Activated CD4-positive, alpha-beta T cell treated with anti-CD3 and anti-CD28 coated beads for 4 hours (primary cell): ENCODE measurements at places on chromosomes 16 and 17.

- DNase-seq: no peak
These were observed 309.0 kb upstream of the MAF start for GRCh38 chr16:79909571-79909970.

- DNase-seq: no peak
These were observed 101.4 kb downstream of the CACNG3 start for GRCh38 chr16:24357511-24357910.

GRCh38 chr17:66673668-66674276 is 161.1 kb upstream of the CACNG5 start:
- DNase-seq: peak; percentile 64

GRCh38 chr16:60811051-60811608 is 1225.1 kb downstream of the CDH8 start:
- no peak for DNase-seq

DNA sequence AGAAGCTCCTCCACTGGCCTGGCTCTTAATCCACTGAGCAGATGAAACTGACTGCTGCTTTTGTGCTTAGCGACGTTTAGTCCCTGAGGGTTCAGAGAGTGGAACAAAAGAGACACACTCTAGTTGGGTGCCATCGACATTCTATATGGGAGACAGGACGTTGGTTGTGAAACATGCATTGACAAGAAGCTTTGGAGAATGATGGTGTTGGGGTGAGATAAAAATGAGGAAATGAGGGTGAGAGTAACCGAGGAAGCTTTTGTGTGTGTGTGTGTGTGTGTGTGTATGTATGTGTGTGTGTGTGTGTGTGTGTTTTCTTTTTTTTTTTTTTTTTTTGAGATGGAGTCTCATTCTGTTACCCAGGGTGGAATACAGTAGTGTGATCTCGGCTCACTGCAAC is 89.5 kb downstream of the ABCC1 start:
- no peak for DNase-seq

DNA sequence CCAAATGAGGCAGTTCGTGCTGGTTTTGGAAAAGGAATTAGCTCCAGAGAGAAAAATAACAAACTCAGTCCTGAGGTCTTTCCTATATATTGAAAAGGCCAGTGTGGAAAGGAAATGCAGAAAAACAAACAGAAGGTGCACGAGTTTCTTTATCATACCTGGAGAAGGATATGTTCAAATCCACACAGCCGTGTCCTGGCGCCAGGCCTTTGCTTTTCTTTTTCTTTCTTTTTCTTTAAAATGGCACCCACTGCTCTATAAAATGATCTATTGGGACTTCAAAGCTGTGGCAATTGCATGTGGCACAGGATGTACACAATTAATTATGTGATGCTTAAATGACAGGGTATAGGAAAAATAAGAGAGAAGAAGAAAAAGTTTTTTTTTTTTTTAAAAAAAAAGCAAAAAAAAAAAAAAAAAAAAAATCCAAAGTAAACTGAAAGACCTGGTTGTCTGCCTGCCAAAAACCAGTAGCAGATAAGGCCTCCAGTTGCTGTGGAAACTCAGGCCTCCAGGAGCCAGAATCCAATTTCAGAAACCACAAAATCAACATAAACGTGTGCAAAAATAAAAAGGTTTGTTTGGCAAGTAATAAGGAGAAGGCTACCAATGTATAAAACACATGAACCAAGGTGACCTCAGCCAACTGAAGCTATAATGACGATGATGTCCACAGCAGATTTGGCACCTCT is 957.6 kb upstream of the SOX9 start:
- no peak for DNase-seq

DNA sequence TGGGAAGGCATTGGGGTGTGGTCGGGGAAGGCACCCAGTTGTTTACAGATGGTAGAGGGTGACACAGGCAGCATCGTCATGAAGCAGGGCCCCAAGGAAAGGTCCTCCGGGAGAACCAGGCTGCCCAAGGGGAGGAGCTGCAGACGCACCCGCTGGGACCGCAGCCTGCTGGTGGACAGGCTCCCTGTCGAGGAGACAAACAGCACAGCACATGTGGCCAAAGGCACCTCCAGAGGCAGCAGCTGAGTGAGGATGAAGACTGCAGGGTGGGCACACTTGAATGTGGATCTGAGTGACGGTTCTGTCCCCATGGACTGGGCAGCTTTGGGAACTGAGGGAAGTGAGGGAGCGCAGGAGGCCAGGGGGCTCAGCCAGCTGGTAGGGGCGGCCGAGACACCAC is 12.4 kb downstream of the CHMP1A start:
- DNase-seq: no peak

GRCh38 chr17:60766778-60767190 is 89.1 kb downstream of the BCAS3 start:
- DNase-seq: no peak

DNA sequence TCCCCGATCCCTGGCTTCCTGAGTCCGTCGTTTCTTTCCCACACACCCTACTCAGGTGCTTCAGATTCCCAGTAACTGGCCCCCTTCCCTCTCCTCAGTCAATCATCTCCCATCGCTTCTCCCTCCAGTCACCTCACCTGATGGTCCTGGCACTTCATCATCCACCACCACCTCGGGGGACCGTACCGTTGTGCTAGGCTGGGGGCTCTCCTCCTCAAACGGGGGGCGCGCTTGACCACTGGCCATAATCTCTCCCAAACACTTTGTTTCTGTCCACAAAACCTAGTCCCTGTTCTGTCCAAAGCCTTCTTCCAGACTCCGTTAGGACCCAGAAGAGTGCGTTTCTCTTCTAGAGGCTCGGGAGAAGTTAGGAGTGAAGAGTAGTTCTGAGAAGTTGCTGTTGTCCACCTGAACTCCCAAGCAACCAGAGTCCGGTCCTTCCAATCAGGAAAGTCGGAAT is at the start of gene SPDYE4:
Gene SPDYE4 (minus strand): TSS at position 410 of the 460 bp plus-strand sequence. CDS start 164 bp downstream, at position 246.
- DNase-seq: no peak

- DNase-seq: peak; percentile 82
These were observed at the start of gene CLCN7 for GRCh38 chr16:1474796-1475551. Gene CLCN7, minus strand, starts transcription at chr16:1475028. Its CDS starts 54 bp downstream, at chr16:1474974.

DNA sequence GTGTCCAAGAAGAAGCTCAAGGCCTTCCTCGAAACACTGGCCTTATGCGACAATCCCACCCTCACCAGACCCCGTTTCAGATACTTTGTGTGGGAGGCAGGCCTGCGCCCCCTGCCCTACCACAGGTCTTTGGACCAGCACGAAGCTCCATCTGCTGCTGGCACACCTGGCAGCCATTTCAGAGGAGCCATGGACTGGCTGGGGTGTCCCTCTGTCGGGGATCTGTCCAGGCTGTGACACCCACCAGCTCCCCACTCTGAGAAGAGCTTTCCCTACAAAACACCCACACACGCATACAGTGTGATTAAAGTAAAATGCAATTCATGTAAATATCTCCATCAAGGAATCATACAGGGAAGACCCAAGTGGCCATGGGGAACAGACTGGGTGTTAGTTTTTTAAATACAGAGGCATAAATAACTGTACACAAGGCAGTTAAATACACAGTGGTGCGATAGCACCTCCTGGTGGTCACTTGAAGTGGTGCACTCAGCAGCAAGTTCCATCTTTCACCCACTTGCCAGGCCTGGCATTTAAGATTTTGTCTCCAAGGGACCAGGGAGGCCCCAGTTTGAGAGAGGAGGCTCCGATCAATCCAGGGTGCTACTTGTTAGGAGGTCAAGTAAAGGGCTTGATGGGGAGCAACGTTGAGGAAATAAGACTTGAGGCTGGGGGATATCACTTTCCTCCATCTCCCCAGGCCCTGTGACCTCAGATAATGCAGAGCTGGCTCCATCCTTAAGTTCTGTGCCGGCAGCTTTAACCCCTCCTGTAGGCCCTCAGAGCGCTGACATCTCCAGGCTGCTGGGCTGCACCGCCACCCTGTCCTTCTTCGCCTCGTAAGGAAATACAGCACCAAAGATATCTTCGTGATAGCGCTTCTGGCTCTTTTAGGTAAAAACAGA is 43.6 kb downstream of the NOS2 start:
- DNase-seq: peak; percentile 47

DNA sequence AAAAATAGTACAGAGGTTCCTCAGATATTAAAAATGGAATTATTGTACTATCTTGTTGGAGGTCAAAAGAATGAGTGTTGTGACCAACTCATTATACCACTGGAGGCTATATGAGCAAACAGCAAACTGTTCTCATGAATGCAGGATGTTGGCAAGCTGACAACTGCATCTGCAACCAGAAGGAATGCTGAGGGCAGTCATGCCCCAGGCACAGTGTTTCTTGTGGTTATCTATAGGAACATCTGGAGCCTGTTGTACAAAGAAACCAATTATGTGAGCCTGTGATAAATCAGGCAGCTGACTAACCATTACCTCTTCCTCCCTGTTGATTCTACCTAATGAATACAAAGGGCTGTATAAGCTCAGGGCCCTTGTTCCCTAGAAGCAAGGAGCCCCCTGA is 2057.1 kb downstream of the TP53TG3F start:
- no peak for DNase-seq

GRCh38 chr17:4417129-4417667 is 16.5 kb upstream of the SPNS3 start:
- no peak for DNase-seq

DNA sequence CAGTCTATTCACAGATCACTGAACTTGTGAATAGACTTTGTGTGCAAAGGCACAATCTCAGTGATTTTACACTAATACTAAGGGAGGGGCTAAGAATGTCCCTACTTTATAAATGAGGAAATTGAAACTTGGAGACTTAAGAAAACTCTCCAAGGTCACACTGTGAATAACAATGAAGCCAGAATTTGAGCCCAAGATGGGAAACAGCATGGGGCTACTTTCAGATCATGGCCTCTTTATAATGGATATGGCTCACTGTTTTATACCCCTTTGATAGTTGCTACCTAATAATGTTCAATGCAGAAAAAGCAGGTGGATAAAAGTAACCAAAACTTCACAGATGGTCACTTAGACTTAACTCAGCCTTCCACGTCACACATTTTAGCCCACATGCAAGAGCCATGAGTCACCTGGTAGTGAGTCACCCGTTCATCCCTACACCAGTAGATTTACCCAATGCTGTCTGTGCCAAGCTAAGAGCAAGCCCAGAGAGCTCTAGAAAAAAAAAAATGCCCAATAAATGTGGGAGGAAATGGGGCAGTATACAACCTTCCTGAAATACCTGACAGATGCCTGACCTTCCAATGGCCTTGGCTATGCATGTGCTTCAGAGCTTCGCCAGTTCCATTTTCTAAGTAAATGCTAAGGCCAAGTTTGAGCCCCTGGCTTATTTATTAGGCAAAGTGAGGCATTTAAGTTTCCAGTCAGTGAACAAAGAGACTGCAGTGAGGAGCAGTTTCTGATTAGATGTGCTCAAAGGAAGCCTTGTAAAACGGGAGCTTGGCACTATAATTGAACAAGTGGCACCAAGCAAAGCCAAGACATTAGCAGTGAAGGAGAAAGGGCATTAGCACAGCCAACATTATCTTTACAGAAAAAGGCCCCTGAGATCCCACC is 219.7 kb downstream of the TMEM114 start:
- DNase-seq: no peak

DNA sequence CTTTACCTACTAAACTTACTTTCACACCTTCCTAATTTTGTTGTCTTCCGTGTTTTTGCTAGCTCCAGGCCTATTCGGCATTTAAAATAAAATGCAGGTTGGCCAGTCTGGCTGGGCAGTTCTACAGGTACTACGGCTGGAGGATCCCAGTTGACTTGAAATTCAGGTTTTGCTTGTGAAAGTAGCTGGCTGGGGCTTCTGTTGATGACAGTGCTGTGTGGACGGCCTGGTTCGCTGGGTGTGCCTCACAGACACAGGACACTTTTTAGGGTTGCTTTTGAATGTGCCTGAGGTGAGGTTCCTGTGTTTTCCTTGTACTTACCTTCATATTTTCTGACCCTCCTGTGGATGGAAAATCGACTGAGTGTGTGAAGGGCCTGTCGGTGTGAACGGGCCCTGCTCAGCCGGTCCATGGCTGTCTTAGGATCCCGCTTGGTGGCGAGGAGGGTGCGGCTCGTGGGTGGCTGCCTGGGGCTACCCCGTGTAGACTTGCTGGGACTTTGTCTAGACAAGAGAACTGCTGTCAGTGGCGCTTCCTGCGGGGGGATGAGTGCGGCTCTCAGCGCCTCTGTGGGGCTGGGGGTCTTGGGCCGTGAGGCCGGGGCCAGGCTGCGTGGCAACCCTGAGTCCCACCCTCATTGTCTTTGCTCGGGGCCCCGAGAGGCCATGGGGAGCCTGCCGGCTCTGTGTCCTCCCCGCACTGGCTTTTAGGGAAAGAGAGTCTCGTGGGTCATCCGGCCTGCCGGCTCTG is 18.7 kb upstream of the ZNF750 start:
- DNase-seq: peak; percentile 32

DNA sequence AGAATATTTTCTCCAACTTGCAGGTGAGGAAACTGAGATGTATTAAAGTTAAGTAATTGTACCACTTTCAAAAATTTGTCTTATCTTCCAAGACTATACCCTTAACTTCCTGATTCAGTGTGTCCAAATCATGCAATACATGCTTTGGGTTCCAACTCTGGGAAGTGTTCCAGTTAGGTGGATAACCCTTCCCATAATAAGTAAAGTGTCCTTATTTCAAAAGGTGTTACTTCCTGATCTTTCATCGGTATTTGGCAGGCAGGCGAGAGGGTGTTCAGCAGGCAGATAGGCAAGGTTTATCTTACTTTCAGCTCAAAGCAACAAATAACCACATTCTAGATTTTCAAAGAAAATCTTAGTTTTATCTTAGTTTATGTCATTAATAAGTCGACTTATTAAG is 46.3 kb upstream of the ARHGAP44 start:
- no peak for DNase-seq

DNA sequence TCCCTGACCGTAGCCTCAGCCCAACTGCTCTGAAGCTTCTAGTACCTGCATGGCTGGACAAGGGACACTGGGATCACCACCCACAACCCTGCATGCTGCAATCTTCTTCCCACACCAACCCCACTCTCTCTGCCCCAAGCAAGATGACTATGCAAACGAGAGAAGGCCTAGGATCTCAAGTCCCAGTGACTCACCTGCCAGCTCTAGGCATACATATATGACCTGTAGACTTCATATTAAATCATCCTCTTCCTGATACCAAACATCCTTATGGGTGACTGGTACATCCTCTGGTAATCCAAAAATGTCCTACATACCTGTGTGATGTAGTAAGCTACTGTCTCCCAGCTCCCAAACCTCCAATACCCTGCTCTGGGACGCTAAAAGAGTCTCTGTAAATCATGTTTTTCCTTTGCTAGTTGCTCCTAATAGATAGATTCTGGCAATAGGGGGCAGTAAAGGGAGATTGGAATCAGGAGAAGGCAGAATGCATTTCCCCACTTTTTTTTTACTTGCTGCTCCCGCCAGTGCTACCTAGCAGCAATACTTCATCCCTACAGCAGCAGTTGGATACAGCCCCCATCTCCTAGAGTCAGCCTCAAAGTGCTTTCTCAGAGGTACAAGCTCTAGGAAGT is 43.4 kb upstream of the SOX9 start:
- DNase-seq: no peak
